Stimulated activated CD4-positive, alpha-beta T cell treated with anti-CD3 and anti-CD28 coated beads, Interleukin-1b, Interleukin-23, amount 100 ng/mL, for 48 hours (primary cell): ENCODE measurements at places on chromosomes 2 and 18.
A peak's percentile ranks its signal among the peaks of the same experiment; 100 is the strongest.

DNA sequence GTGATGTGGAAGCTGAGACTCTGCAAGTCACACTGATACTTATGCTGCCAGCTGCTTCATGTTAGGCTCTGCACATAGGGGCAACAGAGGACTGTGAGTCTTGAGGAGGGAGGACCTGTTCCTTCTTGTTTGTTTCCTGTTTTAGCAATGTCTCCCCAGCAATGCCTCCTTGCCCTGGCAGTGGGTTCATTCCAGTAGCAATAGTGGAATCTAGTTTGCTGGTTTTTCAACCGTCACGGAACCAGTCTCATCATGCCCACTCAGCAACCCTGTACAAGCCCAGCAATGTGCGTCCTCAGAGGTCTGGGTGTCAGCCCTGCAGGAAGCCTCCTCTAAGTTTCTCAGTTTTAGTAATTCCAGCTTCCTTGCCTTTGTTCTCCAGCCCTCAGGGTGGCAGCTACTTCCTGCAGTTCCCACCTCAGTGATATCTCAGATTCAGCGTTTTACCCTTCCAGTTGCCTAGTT, 20.5 kb upstream of the ITGB6 start:
- peak; percentile 54 for DNase-seq

DNA sequence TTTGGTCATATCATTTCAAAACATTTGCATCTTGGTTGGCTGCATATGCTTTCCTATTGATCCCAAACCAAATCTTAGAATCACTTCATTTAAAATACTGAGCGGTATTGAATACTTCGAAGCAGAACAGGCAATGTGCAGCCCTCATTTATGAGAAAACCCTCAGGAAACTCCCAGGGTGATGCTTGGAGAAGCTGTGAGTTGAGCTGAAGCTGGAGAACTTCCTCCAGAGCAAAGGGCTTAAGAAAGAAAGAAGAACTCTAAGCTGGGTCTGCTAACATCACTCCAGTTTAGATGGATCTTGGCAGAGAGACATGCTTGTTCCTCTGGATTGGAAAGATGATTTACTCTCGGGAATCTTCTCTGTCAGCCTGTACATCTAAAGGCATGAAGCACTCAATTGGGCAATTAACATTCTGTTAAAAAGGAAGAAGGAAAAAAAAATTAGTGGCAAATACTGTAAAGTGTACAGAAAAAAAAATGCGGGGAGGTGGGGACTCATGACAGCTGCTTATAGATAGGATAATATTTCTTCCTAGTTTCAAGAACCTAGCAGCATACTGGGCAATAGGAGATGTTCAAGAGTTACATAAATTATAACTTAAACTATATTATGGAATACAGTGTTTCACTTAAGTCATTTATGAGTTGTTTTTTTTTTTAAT, 49.5 kb downstream of the ATIC start:
- no peak for DNase-seq

- no peak for DNase-seq
These were observed 26.1 kb upstream of the FN1 start for GRCh38 chr2:215461836-215462532.

DNA sequence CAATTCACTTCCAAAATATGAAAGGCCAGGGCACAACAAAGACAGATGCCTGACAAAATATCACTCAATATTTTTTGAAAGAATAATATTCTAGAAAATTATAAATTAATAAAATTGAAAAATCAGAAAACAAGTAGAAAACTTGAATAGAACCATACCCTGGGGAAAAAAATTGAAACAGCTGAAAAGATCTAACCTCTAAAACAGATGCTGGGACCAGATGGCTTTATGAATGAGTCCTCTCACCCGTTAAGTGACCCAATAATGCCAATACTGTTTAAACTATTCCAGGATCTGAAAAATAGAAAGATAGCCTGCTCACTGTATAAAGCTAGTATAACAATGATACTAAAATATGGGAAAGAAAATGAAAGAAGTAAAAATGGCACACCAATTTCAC, 322.3 kb upstream of the VWC2L start:
- DNase-seq, result no peak

DNA sequence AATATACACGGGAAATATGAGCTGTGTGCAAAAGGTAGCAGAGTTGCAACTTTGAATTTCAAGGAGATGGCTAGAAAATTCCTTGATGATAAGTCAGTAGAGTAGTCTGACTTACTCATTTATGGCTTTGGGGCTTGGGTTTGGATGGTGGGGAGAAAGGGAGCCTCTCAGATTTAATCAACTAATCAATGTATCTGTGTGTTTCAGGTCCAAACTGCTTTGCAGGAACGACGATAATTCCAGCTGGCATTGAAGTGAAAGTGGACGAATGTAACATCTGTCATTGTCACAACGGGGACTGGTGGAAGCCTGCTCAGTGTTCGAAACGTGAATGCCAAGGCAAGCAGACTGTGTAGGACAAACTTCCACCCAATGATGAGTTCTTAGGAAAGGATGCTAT, 164.6 kb downstream of the VWC2L start:
- DNase-seq, result no peak

- DNase-seq, result no peak
These were observed 4.4 kb downstream of the ACTR1B start for GRCh38 chr2:97659256-97660043.
